Bone marrow (tissue), 2 donors: ENCODE measurements at places on chromosomes 2 and 18.

DNA sequence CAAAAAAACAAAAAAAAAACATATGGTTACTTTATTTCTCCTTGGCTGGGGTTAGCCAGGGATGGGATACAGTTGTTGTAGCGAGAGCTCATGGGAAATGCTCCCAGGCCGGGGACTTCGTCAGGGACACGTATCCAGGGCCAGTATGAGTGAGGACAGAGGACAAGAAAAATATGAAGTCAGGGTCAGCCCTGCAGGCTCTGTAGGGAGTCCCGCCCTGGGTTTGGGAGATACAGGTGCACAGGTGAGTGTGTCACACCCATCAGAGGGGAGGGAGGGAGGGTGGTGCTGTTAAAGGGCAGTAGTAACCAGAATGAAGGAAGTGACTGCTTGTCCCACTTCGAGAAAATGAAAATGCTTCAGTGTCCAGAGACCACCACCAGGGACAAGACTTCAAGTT, 55.6 kb upstream of the RBM44 start:
- DNase-seq = no peak

DNA sequence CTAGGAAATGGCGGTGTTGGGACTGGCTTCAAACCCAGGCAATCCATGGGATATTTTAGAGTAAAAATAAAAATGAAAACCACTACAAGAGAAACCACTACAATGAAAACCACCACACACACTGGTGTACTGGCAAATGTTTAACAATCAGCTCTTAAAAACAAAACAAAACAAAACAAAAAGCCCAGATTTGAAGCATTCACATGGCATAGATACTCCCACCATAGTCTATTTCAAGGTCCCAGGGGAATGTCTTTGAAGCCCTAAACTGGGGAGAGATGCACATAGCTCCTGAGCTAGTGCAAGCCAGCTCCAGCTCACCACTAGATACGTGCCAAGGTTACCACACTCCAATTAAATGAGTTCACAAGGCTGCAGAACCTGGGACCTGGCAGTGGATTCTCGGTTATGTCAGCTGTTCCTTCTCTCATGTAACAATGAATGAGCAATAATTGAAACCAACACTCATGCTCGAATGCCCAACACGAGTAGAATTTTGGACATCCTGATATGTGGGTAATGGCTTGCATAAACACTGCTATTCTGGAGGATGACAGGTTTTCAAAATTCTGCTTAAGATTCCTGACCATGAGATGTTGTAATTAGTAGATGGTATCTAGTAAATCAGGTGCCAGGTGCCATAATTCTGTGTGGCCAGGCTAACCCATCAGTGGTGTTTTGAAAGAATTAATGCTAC, 102.2 kb downstream of the OSBPL6 start:
- DNase-seq = no peak

DNA sequence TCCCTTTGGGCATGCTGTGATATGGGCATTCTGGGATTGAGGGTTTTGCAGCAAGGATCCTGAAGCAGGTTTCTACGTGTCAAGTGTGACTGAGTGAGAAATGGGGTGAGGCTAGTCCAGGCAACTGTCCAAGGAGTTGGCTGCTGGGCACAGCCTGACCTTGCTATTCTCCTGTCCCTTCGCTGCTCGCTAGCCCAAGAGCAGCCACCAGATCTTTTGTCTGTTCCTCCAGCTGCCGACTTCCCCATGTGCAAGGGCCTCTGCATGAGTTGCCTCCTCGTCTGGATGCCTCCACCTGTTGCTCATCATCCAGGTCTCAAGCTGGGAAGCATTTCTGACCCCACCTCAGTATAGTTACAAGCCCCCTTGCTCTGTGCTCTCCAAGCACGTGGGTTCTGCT, 71.1 kb downstream of the DYSF start:
- DNase-seq = no peak

- DNase-seq = no peak
Measured at GRCh38 chr2:32825291-32825712, 121.5 kb upstream of the LTBP1 start.

DNA sequence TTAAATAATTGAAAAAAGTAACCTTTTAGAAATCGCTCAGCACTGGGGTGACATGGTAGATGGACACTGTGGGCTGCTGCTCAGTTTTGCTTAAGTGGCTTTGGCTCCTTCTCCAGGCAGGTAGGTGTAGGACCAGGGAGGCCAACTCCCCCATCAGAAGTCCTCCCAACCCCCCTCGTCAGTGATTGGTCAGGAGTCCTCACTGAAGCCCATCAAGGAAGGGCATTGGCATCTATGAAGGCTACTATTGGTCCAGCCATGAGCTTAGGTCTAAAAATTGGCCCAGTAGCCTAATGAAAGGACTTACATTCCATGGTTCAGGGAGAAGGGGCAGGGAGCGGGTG, 34.7 kb downstream of the ST3GAL5 start:
- no peak for DNase-seq

DNA sequence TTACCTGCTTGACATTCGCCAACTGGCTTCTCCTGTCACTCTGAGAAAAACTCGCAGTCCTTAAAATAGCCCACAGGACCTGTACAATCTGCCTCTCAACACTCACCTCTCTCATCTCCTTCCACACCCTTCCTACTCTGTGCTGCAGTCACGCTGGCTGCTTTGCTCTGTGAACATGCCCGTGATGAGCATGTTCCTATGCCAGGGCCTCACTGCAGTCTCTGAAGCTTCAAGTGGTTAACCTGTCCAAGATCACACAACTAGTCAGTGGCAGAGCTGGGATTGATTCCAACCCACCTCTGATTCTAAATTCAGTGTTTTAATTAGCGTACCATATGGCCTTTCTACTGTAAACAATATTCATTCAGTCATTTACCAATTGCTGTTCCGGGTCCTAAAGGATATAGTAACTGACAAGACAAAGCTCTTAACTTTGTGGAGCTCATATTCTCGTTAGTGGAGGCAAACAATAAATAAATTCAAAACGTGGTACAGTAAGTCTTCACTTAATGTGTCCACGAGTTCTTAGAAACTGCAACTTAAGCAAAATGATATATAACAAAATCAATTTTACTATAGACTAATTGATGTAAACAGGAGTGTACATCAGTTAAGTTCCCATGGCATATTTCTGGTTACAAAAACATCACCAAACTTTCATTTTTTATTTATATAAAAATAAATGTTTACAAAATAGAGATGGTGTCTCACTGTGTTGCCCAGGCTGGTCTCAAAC, 38.9 kb upstream of the FBXO11 start:
- DNase-seq = no peak

GRCh38 chr2:11656671-11657101, 13.3 kb downstream of the NTSR2 start:
- DNase-seq = no peak

DNA sequence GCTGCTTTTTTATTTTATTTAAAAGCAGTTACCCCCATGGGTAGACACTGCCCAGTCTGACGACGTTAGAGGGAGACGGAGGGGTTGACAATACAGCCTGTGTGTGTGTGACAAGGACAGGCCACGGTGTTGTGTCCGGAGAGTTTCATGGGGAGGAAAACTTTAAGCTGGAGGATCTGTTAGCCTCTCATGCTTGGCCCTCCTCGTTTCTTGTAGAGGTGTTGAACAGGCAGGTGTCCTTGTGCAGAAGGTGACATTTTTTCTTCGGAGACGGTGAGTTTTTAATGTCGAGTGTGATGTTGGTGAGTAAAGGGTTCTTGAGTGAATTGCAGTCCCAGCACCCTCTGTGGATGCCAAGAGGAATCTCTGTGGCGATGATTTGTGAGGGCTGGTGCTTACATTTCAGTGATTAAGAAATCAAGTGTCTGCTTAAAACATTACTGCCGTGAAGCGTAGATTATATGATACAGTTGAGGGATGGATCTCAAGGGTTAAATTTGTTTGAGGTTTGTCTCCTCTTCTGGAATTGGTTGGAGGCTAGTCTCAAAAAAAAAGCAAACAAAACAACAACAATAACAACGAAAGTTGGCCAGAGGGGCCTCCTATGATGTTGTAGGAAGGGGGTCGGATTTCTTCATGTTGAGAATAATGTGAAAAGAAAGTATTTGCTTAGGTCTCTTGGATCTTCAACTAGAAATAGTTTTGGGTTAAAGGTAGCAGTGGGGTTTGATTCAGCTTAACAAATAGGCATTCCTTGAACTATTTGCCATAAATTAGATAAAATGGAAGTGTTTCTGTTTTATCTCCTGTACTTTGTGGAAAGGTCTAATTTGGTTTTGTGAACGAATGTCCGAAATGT, 1.6 kb downstream of the NCOA1 start:
- DNase-seq = peak; percentile 15

DNA sequence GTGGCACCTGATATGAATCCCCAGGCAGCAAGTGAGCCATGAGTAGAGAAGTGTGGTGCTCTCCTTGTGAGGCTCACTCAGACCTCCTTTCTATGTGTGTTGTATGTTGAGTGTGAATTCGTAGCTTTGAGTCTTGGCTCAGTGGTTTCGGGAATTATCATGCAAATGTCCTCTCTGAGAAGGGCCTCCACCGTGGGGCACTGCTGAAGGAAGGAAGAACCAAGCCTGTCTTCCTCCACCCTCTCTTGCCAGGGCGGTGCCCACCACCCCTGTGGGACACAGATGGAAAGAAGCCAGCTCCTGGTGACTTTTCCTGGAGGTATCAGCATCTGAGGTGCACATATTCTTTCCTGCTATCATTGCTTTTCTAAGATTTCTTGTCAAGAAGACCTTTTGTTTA, 156.1 kb downstream of the MYT1L start:
- no peak for DNase-seq

DNA sequence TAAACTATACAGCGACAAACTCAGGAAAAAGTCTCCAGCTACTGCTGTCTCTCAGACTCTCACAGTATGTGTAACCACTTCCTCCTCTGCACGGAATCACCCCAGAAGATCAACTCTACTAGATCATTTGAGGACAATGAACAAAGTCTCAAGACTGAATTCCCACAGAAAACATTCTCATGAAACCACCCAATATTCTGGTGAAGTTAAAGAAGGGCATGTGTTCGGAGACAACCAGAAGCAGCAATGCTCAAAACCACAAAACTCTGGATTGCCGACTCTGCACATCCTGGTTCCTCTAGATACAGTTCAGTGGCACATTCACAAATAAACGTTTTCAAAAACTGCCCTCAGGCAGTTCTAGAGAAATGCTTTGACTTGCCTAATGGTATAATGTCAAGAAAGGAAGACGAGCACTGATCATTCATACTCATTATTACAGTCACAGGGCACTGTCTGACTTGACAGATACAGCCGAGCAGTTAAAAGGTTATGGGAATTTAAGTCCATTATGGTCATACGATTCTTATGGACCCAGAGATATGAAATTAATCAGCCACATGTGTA, 91.9 kb upstream of the STK17B start:
- DNase-seq = no peak

- DNase-seq = no peak
Measured at GRCh38 chr2:207692206-207693065, 19.0 kb upstream of the CCNYL1 start.

DNA sequence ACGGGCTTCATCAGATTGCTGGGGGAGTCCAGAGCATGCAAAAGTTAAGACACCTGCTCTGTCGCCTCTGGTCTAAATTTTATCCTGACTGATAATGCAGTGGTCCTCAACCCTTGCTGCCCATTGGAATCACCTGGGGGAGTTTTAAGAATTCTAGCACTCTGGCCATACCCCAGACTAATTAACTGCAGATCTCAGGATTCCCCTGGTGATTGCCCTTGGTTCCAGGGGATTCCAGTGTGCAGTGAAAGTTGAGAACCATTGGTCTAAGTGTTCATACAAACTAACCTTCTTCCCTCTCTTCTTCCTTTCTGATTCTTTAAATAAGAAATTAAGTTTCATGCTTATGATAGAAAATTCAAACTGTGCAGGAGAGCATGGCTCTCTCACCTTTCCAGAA, 105.7 kb upstream of the MGAT5 start:
- DNase-seq = no peak
